ENCODE measurements at places on chromosomes 3 and 15. TPM values are rescaled to one million over a fixed set of nuclear protein-coding genes. Genes with fewer than 3 reads are reported as not detected.

GRCh38 chr15:82832601-82833361, 23.4 kb downstream of the WHAMM start:
- H3K4me1 ChIP-seq: no peaks in the 10 kb centered on the region
- no peaks in the 10 kb centered on the region for H3K36me3 ChIP-seq
- no peaks in the 10 kb centered on the region for H3K27me3 ChIP-seq
- no peak overlapping the region for H3K4me3 ChIP-seq
- peak overlapping the region; percentile 21 for H3K27ac ChIP-seq
- DNase-seq: no peak

GRCh38 chr3:80190051-80190450, 422.3 kb upstream of the ROBO1 start:
- DNase-seq: no peak
- no peaks in the 10 kb centered on the region for H3K4me1 ChIP-seq
- H3K4me3 ChIP-seq: no peak overlapping the region
- H3K36me3 ChIP-seq: no peaks in the 10 kb centered on the region

The SCG3 gene
- not detected for total RNA-seq

The NOX5 gene
- not detected for total RNA-seq

DNA sequence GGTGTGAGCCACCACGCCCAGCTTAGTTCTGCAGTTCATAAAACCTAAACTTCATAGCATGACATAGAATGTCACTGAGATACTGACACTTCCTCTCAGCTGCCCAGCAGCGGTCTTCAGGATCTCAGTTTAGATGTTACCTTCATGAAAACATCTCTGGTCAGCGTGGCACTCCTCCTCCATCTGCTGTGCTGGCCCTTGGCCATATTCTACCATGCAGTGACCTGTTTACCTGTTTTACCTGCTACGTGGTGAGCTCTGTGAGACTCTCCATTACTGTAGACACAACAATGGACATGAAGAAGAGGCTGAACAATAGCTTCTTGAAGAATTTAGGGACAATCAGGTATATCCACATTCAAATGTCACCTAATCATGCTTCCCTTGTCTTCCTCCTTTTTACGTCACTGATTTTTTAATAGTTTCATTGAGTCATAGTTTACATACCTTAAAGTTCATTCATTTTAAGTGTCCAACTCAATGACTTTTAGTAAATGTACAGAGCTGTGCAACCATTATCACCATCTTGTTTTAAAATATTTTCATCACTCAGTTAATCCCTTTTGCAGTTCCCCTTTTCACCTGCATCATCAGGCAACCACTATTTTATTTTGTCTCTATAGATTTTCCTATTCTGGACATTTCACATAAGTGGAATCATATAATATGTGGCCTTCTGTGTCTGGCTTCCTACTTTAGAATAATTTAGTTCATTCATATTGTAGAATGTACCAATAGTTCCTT, 32.2 kb upstream of the PTPN23 start:
- H3K27ac ChIP-seq: no peak overlapping the region
- no peaks in the 10 kb centered on the region for H3K4me1 ChIP-seq
- no peak overlapping the region for H3K4me3 ChIP-seq
- no peaks in the 10 kb centered on the region for H3K27me3 ChIP-seq
- no peaks in the 10 kb centered on the region for H3K36me3 ChIP-seq

DNA sequence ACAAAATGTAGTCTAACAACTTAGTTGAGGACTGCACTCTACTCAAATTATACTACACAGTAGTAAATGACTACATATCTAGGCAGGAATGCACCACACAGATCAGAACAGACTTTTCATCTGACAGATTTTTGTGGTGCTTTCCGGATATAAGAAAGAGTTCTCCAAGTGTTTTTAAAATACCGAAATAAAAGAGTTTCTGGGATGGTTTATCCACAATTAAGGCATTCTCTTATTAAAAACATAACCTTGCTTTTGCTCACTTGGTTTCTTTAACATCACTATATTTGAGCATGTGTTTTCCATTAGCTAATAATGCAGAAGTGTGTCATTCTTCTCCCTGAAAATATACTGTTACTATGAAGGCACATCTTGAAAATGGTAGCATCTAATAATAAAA, 132.9 kb downstream of the MAGI1 start:
- no peak overlapping the region for H3K4me3 ChIP-seq
- H3K27ac ChIP-seq: no peak overlapping the region
- H3K27me3 ChIP-seq: no peaks in the 10 kb centered on the region
- no peak for DNase-seq
- H3K4me1 ChIP-seq: no peaks in the 10 kb centered on the region

DNA sequence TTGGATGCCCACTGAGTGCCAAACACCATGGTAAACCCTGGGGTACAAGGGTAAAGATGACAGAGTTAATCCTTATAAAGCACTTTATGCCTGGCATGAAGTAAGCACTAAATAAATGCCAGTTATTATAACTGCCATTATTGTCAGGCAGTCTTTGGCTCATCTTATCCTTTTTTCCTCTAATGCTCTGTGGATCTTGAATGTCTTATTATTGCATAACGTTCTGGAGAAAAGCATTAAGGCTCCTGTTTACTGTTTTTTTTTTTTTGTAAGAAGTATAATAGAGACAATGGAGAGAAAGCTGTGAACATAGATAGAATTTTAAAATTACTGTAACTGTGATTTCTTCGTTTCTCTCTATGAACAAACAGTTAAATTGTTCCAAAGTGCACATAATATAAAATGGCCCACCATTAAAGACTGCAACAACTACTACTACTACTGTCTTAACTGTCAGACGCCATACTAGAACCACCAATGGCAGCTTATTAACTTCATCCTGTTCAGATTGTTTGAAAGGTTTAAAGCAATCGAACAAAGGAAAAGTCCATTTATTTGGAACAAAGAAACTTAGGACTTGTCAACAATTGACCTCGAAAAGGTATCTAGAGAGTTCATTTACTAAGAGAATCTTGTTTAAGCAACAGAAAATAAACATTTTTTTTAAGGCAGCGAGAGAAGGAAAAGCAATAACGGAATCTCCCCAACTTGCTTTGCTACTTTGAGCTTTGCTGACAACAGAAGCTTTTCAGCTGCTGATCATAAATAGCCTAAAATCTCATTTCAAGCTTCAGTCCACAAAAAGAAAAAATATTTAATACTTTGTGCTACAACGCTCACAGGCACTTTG, 520.7 kb downstream of the ROBO1 start:
- H3K4me1 ChIP-seq: no peaks in the 10 kb centered on the region
- H3K27me3 ChIP-seq: no peaks in the 10 kb centered on the region
- no peak for DNase-seq
- no peaks in the 10 kb centered on the region for H3K36me3 ChIP-seq
- H3K27ac ChIP-seq: peak overlapping the region; percentile 29

All from gastrocnemius medialis (tissue), 4 donors.